ENCODE measurements at places on chromosomes 2 and 18.

GRCh38 chr18:48108136-48108535 is 177.7 kb upstream of the SMAD2 start:
- DNase-seq, result no peak

- DNase-seq, result no peak
Measured at GRCh38 chr2:23653326-23653725, 268.3 kb downstream of the KLHL29 start.

DNA sequence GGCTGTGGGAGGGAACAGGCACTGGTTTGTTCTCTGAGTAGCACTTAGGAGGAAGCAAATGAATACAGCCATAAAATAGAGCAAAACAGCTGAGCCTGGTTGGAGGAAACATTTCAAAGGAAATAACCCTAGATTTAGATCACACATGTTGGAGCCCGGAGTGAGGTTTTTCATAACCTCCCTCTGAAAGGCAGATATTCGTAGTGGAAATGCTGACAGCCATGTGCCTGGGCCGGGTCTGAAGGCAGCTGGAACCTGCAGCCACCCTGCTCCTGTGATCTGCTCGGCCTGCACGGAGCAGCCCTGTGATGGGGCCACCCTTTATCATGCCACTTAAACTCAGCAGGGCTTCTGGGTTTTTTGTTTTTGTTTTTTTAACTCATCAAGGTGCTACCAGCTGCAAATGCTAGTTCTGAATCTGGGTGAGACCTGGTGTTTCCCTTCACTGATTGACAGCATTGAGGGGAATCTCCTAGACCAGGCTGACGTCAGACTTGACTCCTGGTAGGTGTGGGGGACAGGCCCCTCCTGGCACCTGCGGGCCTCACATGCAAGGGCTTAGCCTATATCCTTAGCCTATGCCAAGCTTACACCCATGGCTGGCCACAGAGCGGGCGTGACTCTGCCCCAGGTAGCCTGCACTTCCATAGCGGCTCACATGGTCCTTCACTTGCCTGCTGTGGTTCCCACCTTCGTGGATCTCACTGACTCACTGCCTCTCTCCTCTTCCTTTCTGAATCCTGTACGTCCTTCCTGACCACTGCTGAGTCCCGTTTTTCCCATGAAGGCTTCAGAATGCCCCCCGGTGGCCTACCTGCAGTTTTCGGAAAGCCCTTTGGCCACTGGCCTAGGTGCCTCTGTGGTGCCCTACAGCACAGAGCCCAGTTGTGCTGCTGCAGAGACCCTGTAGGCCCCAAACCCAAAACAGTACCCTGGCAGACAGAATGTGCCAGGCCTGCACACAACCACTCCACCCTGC is 217.3 kb downstream of the SEPTIN10 start:
- DNase-seq, result no peak

- DNase-seq, result no peak
Measured at GRCh38 chr18:68916734-68917133, 118.9 kb downstream of the CCDC102B start.

GRCh38 chr2:65344689-65345088 is 87.7 kb downstream of the SPRED2 start:
- no peak for DNase-seq

DNA sequence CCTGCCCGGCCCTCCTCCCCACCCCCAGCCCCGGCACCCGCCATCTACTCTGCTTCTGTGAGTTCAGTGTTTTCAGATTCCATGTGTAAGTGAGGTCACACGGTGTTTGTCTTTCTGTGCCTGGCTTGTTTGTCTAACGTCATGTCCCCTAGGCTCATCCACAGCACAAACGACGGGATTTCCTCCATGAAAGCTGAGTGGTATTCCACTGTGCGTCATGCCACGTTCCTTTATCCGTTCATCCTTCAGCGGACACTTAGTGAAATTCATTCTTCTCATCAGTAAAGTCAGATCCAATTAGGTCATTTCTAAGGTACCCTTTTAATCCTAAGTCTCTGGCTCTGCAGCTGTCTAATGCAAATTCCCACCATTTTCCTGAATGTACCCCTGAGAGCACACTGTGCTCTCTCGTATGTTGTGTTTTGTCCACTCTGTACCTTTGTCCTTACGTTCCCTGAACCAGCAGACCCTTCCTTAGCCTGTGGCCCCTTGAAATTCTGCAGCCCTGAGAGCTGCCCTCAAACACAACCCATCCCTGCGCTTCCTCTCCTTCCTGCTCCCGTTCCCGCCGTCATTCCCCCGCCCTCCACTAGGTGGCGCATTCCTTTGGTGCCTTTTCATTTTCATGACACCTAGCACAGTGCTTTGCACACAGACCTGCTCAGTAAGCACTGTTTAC is 44.1 kb downstream of the TRAPPC12 start:
- peak; percentile 73 for DNase-seq

GRCh38 chr18:9755110-9755509 is 47.0 kb downstream of the RAB31 start:
- no peak for DNase-seq

DNA sequence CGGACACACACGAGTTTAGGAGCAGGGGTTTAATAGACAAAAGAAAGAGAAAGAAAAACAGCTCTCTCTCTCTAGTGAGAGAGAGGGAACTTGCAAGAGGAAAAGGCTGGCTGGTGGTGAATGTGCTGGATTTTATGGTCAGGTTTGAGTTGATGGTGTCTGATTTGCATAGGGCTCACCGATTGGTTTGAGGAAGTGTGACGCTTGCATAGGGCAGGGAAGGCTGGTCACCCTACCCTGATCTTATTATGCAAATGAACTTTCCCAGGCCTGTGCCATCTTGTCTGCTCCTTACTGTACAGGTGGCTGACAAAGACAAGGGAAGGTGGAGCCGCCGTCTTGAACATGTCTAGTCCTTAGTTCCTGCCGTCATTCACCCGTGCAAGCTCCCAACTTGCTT is 408.9 kb downstream of the RIT2 start:
- DNase-seq, result no peak

- no peak for DNase-seq
Measured at GRCh38 chr2:105678346-105678745, 66.4 kb upstream of the NCK2 start.

DNA sequence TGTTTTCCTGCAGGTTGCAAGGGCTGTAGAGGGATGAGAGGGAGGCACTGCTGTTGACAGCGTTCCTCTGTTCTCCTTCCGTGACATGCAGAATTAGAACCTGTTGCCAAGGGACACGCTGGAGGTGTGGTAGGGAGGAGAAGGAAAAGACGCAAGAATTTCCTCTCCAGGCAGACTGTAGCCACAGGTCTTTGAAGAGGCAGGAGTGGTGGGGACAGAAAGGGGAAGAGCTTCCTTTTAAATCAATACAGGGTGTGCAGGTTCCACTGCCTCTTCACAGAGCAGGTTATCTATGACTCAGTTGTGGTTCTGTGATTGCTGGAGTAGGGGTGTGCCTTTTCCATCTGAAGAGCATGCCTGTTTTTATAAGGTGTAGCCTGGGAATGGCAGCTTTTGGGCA is 133.0 kb downstream of the WDSUB1 start:
- no peak for DNase-seq

DNA sequence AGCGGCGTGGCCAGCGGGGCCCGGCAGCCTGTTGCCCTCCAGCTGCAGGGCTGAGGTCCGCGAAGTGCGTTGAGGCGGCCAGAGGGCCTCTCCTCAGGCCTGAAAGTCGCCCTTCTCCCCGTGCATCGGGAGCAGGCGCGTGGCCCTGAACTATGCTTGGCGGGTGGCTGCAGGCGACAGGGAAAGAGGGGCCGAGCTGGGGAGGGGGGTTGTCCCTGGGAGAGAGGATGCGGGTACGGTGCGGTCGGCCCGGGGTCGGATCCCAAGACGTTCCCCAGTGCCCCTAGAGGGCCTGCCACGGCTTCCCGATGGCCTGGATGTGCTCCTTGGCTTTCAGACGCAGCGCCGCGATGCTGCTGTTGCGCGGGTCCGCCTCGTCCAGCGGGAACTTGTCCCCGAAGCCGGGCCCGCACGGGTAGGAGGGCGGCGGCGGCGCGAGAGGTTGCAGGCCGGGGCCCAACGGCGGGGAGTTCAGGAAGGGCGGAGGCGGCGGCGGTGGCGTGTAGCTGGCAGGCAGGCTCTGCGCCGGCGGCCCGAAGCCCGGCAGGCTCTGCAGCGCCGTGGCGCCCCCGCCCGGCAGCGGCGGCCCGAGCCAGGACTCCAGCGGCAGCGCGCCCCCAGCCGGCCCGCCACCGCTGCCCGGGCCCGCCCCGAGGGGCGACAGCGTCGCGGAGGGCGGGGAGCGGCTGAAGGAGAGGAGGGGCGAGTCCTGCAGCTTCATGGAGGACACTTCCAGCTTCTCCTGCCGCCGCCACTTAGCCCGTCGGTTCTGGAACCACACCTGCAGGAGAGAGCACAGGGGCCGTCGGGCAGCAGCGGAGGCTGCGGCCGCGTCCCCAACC is 4.3 kb downstream of the RAX start:
- DNase-seq, result no peak

DNA sequence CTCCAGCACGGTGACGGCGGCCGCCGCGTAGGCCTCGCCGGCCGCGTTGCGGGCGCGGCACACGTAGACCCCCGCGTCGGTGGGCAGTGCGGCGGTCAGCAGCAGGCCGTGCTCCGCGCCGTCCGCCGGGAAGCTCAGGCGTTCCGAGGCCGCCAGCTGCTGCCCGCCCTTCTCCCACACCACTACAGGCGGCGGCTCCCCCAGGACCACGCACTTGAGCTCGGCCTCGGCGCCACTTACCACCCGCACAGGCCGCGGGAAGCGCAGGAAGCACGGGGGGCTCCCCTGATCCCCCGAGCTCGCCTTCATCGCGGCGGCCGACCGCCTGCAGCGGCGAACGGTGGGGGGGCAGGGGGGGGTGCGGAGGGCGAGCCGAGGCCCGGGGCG is 422 bp downstream of the OBSL1 start:
- no peak for DNase-seq

GRCh38 chr2:75375646-75376582 is 176.6 kb upstream of the TACR1 start:
- DNase-seq, result no peak

GRCh38 chr2:205778356-205778755 is 96.1 kb downstream of the NRP2 start:
- no peak for DNase-seq

DNA sequence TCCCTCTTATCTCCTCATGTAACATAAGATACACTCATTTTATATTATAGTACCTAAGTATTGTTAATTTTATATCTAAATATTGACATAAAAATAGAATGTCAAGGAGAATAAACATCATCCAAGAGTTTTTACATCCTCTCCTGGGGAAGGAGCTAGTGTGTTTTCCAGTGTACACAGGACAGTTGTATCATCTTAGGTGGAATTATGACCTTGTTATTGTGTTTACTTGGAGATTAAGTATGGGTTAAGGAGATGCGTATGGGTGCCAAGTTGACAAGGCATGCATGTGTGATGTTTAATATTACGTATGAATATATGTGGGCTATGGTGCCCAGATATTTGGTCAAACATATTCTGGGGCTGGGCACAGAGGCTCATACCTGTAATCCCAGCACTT is 11.2 kb upstream of the DDX1 start:
- DNase-seq, result no peak

- no peak for DNase-seq
Measured at GRCh38 chr2:15306706-15307105, 254.4 kb downstream of the NBAS start.

DNA sequence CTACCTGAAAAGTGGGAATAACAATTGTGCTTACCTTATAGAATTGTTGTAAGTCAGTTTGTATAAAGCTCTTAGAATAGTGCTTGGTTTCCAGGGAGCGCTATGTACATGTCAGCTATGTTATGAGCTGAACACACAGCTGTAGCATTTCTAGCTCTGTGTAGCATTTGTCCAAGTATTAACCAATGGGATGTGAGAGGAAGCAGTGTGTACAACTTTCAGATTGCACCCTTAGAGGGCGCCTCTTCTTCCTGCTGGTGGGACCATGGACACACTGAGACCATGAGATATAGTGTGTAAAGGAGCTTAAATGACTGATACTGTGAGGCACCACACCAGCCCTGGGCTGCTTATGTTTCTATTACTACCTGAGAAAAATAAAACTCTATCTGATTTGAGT is 380.2 kb downstream of the LNPK start:
- DNase-seq, result no peak

- DNase-seq, result no peak
Measured at GRCh38 chr2:70746094-70746974, 21.7 kb downstream of the ADD2 start.

DNA sequence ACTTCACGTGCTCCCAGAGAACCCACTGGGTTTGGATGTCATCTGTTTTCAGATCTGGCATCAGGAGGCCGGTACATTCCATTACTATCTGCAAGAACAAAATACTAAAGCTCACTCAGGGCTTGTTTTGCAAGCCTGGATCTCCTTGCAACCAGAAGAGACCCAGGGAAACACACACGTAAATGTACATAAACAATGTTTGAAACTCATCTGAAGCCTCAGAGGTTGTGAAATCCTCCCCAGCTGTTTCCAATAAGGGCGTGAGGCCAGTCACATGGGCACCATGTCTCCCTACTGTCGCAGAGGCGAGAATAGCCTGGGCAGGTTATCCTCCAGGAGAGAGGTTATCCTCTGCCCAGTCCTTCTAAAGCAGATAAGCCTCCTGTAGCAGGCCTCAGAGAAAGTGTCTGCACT is 186.9 kb downstream of the GFPT1 start:
- no peak for DNase-seq

- DNase-seq, result peak; percentile 48
Measured at GRCh38 chr2:12005886-12006681, 259.7 kb downstream of the LPIN1 start.

DNA sequence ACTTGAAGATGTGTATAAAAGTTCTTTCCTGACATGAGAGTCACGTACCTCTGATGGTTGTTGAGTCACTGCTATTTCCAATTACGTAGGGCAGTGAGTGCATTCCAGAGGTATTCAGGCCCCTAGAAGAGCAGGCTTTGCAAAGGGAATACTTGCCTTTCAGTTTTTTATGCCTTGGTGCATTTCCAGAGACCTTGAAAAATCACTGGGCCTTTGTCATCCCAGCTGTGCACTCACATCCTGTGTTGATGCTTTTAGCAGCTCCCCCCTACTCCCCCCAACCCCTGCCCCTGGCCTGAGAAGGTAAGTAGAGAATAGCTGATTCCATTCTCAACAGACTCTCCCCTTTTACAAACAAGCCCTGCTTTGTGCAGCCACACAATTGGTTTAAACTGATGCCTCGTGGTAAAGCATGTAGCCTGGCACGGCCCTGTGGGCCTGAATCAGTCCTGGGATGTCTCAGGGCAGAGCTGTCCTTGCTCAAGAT is 174.2 kb downstream of the PRPF40A start:
- DNase-seq, result no peak

GRCh38 chr2:41579806-41580205 is 468.0 kb upstream of the PKDCC start:
- no peak for DNase-seq

- DNase-seq, result no peak
Measured at GRCh38 chr2:104768694-104769093, 85.2 kb upstream of the POU3F3 start.

GRCh38 chr2:19169134-19169768 is 189.2 kb downstream of the OSR1 start:
- no peak for DNase-seq

All from stimulated activated CD8-positive, alpha-beta memory T cell treated with anti-CD3 and anti-CD28 coated beads, Interleukin-15, amount 100 ng/mL, for 24 hours (primary cell).